ENCODE measurements at places on chromosomes 7 and 10.

- DNase-seq = no peak
These were observed 68.7 kb downstream of the ST7 start for GRCh38 chr7:117021986-117022385.

DNA sequence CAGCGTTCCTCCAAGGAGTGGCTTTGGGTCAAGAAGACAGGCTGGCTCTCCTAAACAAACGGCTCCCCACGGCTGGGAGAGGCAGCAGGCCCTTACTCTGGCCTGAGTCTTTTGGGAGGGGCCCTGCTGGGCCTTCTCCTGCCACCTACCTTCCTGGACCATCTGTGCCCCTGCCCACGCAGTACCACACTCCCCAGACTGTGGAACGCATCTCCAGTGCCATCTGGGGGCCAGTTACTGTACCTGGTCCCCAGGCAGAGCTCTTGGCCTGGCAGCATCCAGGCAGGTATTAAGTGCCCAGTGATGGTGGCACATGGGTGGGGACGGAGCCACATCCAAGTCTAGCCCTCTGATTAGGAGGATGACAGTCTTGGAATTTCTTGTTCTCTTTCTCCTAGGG lies 14.4 kb downstream of the ALKBH4 start:
- peak; percentile 62 for DNase-seq

GRCh38 chr7:17506095-17506494 lies 207.6 kb downstream of the AHR start:
- no peak for DNase-seq

- DNase-seq = no peak
These were observed 54.5 kb upstream of the TOMM7 start for GRCh38 chr7:22876986-22877729.

- DNase-seq = no peak
These were observed 630.3 kb upstream of the POT1 start for GRCh38 chr7:125559921-125560320.

GRCh38 chr10:14456870-14457266 lies 126.1 kb upstream of the FRMD4A start:
- no peak for DNase-seq

GRCh38 chr10:14380746-14381145 lies 50.0 kb upstream of the FRMD4A start:
- no peak for DNase-seq

DNA sequence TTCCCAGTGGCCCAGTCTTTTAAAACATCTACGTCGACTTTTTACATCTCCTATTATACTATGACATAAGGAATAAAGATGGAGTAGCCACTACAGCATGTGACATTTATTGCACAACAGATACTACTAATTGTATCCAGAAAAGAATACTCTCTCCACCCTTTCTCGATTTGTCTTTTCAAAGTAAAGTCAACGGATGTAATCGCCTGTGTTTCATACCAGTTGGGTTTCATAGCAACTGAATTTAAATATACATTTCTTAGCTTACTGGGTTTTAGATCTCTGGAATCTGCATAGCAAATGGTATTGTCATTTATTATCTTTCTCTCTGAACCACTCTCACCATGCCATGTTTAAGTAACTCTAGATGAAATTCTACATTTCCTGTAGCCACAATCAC lies 86.4 kb upstream of the TRIL start:
- DNase-seq = no peak

- peak; percentile 14 for DNase-seq
These were observed 56.1 kb downstream of the AUTS2 start for GRCh38 chr7:69654381-69654780.

DNA sequence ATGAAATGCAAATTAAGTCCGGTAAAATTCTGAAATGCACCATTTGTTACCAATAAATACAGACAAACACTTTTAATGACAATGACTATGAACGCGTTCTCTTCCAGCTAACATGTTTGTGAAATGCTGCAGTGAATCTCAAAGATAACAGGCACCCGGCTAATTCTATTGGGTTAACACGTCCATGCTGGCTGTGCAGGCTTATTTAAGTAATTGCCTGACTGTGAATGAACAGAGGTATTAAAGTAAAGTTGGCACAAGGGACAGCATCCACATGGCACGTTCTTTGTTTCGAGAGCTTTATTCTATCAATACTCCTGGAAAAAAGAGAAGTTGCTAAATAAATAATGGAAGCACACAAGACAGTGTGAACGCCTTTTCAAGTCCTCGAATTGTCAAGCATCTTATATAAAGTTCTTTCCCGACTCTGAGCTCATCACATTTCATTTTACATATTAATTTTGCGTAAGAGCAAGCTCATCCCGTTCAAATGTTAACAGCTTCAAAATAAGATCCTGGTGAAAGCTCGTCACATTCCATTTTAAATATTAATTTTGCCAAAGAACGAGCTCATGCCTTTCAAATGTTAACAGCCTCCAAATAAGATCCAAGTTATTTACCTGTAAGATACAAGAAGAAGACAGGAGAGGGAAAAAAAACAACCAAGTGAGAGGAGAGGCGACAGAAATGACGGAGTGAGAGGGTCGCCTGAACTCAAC lies 111.3 kb upstream of the RHEB start:
- no peak for DNase-seq

DNA sequence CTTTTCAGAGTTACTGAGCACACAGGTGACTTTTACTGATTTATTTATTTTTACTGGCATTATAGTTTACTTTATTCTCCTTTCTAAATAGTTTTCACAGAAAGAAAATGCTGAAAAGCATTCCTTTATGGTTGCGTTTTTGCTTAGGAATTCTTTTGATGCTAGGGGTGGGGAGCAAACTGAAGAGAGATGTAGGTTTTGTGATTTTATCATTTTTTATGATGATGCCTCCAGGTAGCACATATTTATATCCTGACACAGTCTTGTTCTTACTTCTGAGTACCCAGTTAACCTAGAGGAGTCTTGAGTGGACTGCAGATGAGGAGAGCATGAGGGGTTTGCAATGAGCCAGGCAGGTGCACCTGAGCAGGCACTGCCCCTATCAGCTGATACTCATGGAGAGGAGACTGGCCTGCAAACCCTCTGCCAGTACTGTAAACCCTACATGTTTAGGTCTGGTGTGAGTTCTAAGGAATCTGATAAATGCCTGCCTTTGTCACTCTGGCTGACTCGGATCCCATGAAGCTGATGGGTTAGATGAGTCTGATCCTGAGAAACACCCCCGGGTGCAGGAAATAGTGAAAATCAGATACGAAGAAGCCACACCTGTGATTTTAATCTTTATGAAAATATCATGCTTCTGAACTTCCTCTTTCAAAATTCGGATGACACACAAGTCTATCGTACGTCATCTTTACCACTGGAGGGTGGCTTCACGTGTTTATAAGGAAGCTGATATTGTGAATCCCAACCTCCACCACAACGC lies 302.9 kb downstream of the WDR37 start:
- DNase-seq = peak; percentile 24

DNA sequence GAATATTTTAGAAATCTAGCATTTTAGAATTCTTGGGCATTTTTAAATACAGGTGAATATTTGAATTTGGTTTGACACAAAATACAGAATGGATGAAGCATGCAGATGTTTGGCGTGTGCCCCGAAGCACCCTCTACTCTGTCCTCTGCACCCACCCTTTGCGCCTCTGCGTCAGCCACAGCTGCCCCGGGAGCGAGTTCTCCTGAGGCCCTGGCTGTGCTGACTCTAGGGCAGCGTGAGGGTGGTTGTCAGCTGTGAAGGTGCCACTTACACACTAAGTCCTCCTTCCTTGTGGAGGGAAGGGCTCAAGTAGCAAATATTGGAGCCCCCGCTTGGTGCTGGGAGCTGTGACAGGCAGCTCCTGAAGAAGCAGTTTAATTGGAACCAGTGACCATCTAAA lies 48.4 kb downstream of the DAGLB start:
- no peak for DNase-seq

GRCh38 chr10:32256613-32257437 lies 90.1 kb downstream of the EPC1 start:
- DNase-seq = peak; percentile 81

- no peak for DNase-seq
These were observed 23.4 kb downstream of the CAMK2G start for GRCh38 chr10:73850863-73851461.

- no peak for DNase-seq
These were observed 410.4 kb downstream of the RPS24 start for GRCh38 chr10:78443900-78444571.

- no peak for DNase-seq
These were observed 34.9 kb upstream of the TMEM248 start for GRCh38 chr7:66886152-66886551.

DNA sequence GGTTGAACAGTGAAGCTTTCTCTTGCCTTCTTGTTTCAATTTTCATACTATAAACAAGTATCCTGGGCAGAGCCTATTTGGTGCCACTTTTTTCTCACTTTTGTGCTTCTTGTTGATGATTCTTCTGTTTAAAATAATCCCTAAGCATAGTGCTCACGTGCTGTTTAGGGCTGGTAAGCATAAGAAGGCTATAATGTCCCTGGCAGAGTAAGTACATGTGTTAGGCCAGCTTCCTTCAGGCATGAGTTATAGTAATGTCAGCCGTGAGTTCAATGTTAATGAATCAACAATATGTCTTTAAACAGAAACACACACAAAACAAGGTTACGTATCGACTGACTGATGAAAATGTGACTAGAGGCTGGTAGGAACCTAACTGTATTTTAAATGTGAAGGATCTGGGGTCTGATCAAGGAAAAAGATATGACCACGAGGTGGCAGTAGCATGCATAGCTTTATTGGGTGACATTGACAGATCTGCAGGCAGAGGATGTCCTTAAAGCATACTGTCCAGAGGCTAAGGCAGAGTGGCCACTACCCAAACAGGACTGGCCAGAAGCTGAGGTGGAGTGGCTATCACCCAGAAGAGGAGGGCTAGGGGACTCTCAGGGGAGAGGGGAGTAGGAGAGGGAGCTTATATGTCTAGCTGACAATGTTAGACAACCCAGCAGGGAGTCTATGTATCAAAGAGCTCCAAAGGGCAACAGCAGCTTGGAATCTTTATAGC lies 113.7 kb downstream of the BRAF start:
- DNase-seq = peak; percentile 78

- no peak for DNase-seq
These were observed 190.1 kb downstream of the PLXDC2 start for GRCh38 chr10:20006169-20006870.

GRCh38 chr10:63369711-63370110 lies 96.1 kb downstream of the JMJD1C start:
- no peak for DNase-seq

GRCh38 chr7:87216701-87217508 lies 2.6 kb downstream of the TMEM243 start:
- peak; percentile 70 for DNase-seq

GRCh38 chr7:55521512-55521911 lies 50.8 kb downstream of the VOPP1 start:
- no peak for DNase-seq

GRCh38 chr10:130573446-130573845 lies 437.3 kb downstream of the GLRX3 start:
- no peak for DNase-seq

GRCh38 chr10:103840740-103841070 lies 14.7 kb downstream of the SH3PXD2A start:
- no peak for DNase-seq

DNA sequence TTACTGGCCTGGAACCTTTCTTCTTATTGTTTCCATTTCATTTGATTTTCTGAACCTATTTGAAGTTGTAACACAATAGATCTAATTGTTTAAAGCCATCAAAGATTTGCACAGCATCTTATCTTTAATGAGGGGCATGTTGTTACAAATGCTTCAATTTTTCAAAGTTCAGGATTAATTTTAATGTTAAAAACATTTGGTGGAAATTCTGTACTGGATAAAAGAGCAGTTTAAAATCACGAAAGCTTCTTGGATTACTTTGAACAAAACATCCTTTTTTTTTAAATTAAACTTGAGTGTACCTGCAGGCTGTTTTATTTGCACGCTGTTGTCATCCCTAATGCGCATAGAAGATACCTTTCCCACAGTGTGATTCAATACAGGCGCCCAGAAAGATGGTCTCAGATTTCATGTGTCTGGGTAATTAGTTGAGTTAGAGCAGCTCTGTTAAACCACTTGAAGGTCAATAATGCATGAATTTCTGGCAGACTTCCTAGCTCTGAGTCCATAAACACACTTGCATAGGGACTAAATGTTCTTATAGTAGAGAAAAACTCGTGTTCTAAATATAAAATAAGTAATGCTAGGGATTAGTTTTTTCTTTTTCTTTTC lies 29.3 kb upstream of the DDX50 start:
- DNase-seq = no peak

- no peak for DNase-seq
These were observed 86.7 kb downstream of the PRKAG2 start for GRCh38 chr7:151790095-151790829.

DNA sequence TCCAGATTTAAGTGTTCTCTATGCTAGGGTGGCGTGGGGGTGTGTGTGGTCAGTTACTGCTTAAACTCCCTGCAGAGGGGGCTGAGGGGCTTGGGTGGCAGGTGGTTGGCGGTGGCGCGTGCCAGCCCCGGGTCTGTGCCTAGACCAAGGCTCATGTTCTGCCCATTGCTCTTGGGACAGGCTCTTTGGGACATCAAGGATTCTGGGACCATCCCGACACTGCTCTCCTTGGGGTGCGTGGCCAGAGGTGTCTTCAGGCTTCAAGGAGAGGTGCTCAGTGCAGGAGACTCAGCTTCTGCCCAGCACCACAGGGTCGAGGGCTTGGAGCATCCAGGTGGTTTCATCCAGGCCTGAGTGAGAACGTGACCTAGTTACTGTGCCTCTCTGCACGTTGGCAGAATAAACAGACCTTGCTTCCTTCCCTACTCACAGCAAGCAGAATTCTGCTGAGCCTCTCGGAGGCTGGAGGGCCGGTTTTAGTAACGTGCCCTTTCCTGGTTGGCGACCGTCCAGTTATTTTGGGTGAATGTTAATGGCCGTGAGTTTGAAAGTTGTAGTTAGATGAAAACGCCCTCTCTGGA lies 39.9 kb downstream of the CAMK1D start:
- DNase-seq = no peak

- no peak for DNase-seq
These were observed 91.2 kb upstream of the SEM1 start for GRCh38 chr7:96800824-96801223.

DNA sequence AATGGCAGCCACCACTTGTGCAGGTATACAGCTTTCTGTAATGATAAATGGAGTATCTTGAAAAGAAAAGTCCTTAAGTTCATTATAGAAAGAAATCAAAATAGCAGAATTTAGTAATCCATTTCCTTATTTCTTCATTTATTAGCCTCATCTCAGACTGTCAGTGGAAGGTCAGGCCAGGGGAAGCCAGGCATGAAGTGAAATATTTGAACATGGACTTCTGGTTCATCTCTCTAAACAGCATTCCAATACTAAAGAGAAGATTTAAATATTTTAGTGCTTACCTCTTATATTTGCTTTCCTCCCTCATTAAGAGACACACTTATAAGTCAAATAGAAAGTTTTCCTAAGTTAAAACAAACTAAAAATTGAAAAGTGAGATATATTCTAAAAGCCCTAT lies 26.8 kb downstream of the TRDMT1 start:
- no peak for DNase-seq
